ENCODE measurements at places on chromosomes 16 and 17.

DNA sequence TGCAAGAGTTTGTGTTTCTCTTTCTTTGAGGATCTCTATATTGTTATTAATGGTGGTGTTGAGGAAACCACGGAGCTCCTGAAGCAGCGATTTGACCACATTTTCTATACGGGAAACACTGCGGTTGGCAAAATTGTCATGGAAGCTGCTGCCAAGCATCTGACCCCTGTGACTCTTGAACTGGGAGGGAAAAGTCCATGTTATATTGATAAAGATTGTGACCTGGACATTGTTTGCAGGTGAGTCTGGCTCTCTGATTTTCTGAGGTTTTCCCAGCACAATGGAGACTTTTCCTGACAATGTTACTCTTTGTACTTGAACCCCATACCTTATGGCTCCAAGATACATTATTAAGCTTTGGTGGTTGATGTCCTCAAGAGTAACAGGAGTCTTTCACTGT is 7.8 kb downstream of the ALDH3A2 start:
- no peak for ATAC-seq

GRCh38 chr16:77790009-77790372 is 1.6 kb downstream of the VAT1L start:
- no peak for ATAC-seq

GRCh38 chr17:66755944-66756290 is 79.0 kb upstream of the CACNG5 start:
- no peak for ATAC-seq

- no peak for ATAC-seq
Observed at GRCh38 chr17:33292981-33293867, at the start of gene ASIC2. TSS of gene ASIC2 (minus strand) at chr17:33293295.

DNA sequence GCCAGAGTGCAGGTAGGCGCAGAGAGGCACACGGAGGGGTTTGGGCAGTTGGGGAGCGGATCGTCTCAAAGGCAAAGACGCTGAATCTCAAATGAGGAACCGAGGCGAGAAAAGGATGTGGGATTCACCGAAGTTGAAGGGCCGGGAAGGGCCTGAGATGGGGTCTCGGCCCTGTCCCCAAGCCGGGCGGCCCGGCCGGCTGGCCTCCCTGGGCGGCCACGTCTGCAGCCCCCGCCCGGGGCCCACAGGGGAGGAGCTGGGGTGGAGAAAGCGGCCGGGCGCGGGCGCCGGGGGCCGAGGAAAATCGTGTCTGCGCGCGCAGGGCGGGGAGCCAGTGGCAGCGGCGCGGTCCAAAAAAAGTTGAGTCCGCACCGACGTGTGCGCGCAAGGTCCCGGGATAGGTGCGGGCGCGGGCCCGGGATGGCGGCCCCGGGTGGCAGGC is 458 bp downstream of the SLC12A4 start:
- peak; percentile 50 for ATAC-seq

GRCh38 chr17:22286337-22287041 is 594.2 kb downstream of the KCNJ18 start:
- ATAC-seq, result no peak

DNA sequence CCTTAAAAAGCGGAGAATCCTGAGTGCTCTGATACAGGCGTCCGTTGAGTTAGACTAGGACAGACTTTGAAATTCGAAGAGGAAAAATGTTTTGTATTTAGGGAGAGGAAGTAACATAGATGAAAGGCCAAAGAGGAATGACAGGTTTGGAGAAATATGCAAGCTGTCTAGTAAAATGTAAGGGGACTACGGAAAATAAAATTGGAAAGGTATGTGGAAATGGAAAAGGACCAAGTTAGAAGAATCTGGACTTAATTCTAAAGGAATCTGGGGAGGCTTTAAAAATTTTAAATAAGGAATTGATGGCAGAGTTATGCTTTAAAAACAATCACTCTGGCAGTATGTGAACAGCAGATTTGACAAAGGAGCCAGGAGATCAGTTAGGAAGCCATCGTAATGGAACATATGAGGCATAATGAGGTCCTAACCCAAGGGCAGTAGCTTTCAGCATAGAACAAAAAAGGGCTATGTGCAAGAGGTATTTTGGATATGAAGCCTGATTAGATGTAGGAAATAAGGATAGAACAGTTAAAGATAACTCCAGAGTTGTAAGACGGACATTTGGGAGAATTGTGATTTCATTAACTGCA is 38.3 kb downstream of the CYB561 start:
- no peak for ATAC-seq

GRCh38 chr17:49294122-49294521 is 63.5 kb upstream of the PHOSPHO1 start:
- no peak for ATAC-seq

- no peak for ATAC-seq
Observed at GRCh38 chr16:66293207-66293735, 73.2 kb upstream of the CDH5 start.

DNA sequence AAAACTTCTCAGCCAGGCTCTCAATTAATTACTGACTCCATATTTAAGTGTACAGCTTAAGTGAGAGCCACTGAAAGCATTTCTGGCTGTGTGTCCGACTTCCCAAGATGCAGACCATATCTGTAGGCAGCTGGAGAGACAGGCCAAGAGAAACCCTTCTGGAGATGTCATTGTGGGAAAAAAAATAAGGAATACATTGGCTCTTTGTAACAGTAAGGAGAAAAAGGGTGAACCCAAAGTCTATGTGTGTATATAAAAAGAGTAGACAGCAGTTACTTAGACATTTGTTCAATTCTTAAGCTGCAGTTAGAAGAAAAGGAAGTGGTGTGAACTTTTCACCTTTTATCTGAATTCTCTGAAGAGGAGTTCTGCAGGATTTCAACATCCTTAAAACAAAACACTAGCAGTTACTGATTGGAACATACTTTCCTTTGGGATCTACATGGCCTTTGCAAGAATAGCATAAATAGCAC is 21.7 kb downstream of the FAM117A start:
- no peak for ATAC-seq

DNA sequence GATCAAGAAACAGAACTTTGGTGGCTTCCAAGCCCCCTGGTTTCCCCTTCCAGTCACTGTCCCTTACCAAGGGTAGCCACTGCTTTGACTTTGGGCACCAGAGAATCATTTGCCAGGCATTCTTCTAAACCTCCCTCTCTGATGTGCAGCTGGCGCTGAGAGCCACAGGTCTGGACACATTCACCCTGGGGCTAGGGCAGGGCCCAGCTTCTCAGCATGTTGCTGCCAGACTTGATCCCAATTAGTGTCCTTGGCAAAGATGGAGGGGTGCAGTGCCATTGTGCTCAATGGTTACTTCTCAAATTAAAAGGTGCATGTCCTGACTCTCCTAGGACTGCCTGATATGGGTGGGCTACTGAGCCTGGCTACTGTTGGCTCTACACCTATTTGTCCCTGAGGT is 7.6 kb upstream of the SLC47A2 start:
- no peak for ATAC-seq

GRCh38 chr16:57753448-57754353 is 18.1 kb downstream of the KATNB1 start:
- no peak for ATAC-seq

- ATAC-seq, result no peak
Observed at GRCh38 chr16:20411055-20411454, 1.7 kb downstream of the ACSM5 start.

- peak; percentile 6 for ATAC-seq
Observed at GRCh38 chr17:29617481-29618271, 5.0 kb downstream of the CORO6 start.

DNA sequence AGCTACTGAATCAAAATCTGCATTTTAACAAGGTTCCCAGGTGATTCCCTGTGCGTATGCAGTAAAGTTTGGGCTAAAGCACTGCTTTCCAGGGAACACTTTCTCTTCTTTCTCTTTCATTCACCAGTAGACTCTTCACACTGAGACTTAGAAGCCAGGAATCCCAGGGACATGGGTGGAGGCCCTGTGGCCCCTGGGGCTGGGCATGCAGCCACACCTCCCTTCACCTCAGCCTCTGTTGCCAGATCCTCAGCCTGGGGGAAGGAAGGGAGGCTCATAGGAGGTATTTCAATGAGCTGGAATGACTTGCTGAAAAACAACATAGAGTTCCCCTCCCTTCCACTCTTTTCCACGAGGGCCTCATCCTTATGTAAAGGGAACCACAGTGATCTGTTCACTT is 1.2 kb downstream of the G6PC3 start:
- ATAC-seq, result no peak

DNA sequence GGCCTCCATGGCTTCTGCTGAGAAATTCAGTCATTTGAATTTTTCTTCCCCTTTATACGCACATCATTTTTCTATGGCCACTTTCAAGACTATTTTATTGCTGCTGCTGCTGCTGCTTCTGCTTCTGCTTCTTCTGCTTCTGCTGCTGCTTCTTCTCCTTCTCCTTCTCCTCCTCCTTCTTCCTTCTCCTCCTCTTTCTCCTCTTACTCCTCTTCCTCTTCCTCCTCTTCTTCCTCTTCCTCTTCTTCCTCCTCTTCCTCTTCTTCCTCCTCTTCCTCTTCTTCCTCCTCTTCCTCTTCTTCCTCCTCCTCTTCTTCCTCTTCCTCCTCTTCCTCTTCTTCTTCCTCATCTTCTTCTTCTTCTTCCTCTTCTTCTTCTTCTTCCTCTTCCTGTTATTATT is 22.4 kb downstream of the CPD start:
- no peak for ATAC-seq

- ATAC-seq, result no peak
Observed at GRCh38 chr17:78764871-78765270, 17.2 kb downstream of the CYTH1 start.

- ATAC-seq, result no peak
Observed at GRCh38 chr17:66578781-66579489, 256.0 kb upstream of the CACNG5 start.

DNA sequence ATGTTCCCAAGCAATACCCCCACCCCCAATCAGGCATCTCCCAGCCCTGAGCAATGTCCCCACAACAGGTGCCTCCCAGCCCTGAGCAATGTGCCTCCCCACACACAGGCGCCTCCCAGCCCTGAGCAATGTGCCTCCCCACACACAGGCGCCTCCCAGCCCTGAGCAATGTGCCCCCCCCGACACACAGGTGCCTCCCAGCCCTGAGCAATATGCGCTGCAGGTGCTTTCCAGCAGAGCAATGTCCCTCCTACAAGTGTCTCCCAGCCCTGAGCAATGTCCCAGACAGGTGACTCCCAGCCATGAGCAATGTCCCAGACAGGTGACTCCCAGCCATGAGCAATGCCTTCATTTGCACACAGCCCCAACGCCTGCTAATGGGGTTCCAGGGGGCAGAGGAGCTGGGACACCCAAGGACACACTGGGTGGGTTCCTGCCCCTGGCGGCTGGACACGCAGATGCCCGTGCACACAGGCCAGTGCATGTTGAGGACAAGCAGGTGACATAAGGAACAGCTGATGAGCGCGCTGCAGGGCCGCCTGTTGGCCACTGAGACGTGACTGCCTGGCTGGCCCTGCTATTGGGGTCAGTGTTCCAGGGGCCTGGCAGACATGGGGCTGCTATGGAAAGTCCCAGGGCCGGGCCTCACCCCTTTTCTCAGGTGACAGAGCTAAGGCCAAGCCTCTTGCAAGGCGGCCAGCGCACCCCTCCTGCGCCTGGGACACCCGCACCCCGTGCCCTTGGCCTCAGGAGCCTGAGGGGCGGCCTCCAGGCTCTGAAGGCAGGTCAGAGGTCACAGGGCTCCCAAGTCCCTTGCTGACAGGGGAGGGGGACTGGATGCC is 26.9 kb upstream of the PABPN1L start:
- no peak for ATAC-seq

DNA sequence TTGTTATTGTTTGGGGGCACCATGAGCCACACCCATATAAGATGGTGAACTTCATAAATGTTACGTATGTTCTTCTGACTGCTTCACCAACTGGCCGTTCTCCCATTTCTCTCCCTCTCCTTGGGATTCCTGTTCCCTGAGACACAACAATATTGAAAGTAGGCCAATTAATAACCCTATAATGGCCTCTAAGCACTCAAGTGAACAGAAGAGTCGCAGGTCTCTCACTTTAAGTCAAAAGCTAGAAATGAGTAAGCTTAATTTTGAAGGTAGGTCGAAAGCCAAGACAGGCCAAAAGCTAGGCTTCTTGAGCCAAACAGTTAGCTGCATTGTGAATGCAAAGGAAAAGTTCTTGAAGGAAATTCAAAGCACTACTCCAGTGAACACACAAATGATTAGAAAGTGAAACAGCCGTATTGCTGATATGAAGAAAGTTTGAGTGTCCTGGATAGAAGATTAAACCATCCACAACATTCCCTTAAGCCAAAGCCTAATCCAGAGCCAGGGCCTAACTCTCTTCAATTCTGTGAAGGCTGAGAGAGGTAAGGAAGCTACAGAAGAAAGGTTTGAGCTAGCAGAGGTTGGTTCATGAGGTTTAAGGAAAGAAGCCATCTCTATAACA is 25.8 kb downstream of the HLF start:
- ATAC-seq, result no peak

- no peak for ATAC-seq
Observed at GRCh38 chr17:323721-324571, 28.7 kb downstream of the RPH3AL start.

DNA sequence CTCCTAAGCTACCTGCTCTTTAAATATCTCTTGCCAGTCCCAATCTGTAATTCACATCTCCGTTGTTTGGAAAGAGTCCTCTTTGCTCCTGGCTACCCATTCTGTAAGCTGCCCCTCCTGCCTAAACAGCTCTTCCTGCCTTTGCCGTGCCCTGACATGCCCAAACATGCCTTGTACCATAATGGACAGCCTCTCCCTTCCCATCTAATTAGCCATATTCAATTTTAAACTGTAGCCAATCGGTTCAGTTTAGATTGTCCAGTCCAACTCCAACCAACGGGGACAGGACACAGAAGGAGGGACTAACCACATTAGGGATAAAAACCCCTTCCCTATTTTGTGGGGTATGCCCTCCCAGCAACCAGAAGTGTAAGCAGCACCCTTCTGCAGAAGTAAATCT is 30.6 kb upstream of the CLEC3A start:
- ATAC-seq, result no peak

DNA sequence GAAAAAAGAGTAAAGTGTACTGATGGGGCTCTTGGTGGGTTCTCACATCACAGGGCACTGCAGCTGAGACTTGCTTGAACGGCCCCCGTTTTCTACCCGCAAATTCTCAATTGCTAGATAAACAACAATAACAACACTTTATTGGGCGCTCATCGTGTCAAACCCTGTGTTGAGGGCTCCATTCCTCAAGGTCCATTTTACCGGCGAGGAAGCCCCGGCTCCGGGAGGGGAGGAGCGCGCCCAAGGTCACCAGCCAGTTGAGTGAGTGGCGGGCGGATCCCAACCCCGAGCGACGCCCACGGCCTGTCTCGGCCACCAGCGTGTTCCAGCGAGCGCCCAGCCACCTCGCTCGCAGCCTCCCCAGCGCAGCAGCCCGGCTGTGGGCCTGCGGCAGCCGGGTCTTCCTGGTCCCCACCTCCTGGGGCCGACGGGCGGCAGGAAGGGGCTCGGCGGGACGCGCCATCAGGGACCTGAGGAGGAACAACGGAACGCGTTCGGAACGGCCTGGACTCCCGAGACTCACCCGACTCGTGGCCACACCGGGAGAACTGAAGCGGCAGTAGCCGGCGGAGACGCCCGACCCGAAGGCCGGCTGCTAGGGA is 373 bp downstream of the CMC2 start:
- peak; percentile 36 for ATAC-seq

- ATAC-seq, result no peak
Observed at GRCh38 chr16:89417352-89417751, 73.0 kb downstream of the ANKRD11 start.
